NCI-H510A treated with DMSO at 0.1 percent for 48 hours (cell line): ENCODE measurements at places on chromosomes 5 and 9.

DNA sequence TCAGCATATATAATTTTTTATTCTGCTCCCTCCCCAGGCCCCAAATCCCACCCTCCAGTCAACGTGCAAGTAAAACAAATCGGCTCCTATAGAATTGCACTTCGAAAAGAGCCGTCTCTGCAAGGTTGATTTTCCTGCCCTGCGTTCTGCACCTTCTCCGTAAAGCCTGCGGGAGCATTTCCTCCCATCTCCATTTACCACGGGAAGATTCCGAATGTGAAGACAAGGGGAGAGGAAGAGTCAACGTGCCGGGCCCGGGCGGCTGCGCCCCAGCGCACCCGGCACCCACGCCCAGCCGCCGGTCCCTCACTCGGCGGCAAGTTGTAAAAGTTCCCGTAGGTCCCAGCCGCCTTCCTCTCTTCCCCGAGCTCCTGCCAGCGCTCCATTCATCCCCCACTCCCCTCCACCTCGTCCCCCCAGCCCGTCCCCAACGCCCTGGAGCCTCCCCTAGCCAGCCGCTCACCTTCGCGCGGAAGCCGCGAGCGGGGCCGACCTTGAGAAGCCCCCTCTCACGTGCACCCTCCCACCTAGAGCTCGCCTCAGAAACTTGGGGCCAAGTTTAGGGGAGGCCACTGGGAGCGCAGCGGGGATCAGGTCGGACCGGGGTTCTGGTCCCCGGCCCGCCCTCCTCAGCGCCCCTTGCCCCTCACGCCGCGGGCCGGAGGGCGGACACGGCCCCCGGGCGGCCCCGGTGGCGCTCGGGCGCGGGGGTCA is 431 bp downstream of the BNC2 start:
- no peak for DNase-seq

- no peak for DNase-seq
Observed at GRCh38 chr5:154394307-154394706, 51.5 kb upstream of the SAP30L start.

DNA sequence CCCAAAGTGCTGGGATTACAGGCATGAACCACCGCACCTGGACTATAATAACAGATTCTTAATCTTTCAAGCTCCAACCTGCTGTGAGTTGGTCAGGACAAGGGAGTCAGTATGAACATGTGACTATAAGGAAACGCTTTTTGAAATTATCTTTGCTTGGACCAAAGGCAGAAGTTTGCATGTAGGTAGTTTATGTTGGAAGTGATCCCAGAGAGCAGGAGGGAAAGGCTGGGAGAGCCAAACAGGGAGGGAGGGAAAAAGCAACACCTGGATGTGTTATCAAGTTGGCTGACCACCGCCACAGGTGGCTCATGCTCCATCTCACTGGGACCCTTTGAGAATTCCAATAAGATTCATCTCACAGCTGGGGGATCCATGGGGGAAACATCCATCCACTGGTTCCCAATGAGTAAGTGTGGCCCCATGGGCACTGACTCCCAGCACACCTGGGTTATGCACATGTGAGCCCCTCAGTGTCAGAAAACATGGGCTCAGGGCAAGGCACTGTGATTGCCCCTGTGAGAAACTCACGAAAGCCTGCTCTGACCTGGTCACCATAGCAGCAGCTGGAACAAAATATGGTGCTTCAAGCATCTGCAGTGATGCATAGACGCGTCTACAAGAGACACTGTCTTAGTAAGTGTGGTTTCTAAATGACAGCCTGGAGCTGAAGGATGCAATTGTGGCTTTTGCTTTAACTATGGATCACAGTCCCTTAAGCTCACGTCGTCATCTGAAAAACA is 62.1 kb downstream of the ARSB start:
- DNase-seq = no peak

DNA sequence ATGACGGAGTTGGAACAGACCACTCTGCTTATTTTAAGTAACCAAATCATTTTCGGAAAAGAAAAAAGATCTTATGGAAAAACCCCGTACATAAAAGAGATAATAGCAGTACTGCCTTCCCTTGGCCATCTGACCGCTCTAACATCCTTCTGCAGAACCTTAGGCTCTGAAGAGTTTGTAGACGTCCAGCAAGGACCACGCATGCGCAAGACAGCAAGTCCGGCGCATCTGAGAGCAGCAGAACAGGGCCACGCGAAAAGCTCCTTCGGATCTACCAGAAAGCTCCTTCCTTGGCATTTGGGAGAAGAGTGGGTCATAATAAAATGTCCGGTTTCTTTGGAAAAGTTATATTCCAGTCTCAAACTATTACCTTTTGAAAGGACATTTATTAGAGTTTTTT is 26.8 kb downstream of the PAX5 start:
- no peak for DNase-seq

DNA sequence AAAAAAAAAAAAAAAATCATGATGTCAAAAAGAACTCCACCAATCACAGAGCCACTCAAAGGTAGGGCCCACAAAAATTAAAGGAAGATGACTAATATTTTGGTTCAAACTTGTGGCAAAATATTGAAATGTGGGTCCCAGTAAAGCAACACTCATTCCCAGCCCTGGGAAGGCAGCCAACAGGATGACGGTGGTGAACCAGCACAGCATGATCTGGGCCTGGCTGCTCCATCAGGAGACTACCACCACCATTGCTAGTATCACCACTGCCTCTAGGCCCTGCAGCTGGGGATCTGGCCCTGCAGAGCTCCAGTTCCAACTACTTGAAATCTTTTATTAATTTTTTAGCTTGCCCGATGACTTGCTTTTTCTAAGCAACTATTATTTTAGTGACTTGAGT is 206.8 kb upstream of the ITGA1 start:
- no peak for DNase-seq

GRCh38 chr9:108550106-108550505 is 305.7 kb downstream of the ACTL7B start:
- DNase-seq = no peak
